Thoracic aorta (tissue), 2 donors: ENCODE measurements at places on chromosomes 13 and 19. TPM values are rescaled to one million over a fixed set of nuclear protein-coding genes. Genes with fewer than 3 reads are reported as not detected.

Gene DCAF15
- 31.4 TPM for total RNA-seq

Gene ZNF331
- total RNA-seq = 38.7 TPM

Gene PDX1
- 0.28 TPM for total RNA-seq

Gene ZNF221
- 11.9 TPM for total RNA-seq

Gene DIAPH3
- total RNA-seq = 8.0 TPM

Gene ITGBL1
- 179 TPM for total RNA-seq

Gene ZNF99
- 0.41 TPM for total RNA-seq

DNA sequence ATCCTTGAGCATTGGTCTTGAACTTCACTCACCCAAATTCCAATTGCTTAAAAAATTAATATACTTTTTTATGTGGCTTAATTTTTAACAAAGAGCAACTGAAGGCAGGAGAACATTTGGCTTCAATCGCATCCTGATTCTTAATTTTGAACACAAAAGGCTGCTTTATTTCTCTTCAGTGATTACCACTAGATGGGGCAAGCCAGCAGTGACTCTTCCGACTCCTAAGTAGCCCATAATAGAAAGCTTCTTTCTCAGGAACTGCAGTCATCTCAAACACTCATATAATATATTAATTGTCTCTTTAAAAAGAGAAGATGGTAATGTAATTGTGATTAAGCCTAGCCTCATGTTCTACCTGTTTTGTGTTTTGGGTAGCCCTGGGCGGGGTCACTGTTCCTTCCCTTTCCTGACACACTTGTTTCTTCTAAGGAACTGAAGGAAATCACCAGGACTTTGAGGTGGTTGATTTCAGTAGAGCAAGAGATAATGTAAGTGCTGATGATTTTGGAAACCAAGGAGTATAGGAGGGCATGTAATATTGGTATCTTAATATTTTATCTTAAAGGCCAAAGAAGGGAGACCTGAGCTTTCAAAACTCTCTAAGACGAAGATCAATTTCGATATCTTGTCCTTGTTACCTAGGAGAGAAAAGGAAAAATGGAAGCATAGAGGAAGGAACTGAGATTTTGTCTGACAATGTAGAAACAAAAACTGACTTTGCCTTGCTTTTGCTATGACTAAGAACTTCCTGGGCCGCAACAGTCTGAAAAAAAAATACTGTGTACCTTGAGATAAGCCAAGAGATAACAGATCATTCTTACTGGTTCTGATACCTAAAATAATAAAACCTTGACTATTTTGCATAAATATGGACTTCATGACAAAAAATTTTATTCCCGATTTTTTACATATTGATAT, 73.1 kb downstream of the TNFSF13B start:
- H3K4me1 ChIP-seq = no peaks in the 10 kb centered on the region
- no peaks in the 10 kb centered on the region for H3K27me3 ChIP-seq
- no peak overlapping the region for H3K4me3 ChIP-seq
- H3K36me3 ChIP-seq = no peaks in the 10 kb centered on the region
- H3K27ac ChIP-seq = no peak overlapping the region

GRCh38 chr13:113220141-113220598, 10.8 kb downstream of the CUL4A start:
- no peak for DNase-seq
- no peaks in the 10 kb centered on the region for H3K27me3 ChIP-seq
- no peak overlapping the region for H3K27ac ChIP-seq
- H3K36me3 ChIP-seq = peaks cover 14% of the 10 kb centered on the region
- H3K4me1 ChIP-seq = peaks cover 7% of the 10 kb centered on the region

GRCh38 chr19:2053601-2054389, 2.8 kb upstream of the MKNK2 start:
- no peak overlapping the region for H3K27ac ChIP-seq
- H3K36me3 ChIP-seq = no peaks in the 10 kb centered on the region
- no peaks in the 10 kb centered on the region for H3K27me3 ChIP-seq
- no peak overlapping the region for H3K4me3 ChIP-seq
- no peak for DNase-seq

- no peak overlapping the region for H3K27ac ChIP-seq
- H3K36me3 ChIP-seq = no peaks in the 10 kb centered on the region
- DNase-seq = no peak
- no peak overlapping the region for H3K4me3 ChIP-seq
Measured at GRCh38 chr13:103157016-103157415, 90.8 kb upstream of the SLC10A2 start.

DNA sequence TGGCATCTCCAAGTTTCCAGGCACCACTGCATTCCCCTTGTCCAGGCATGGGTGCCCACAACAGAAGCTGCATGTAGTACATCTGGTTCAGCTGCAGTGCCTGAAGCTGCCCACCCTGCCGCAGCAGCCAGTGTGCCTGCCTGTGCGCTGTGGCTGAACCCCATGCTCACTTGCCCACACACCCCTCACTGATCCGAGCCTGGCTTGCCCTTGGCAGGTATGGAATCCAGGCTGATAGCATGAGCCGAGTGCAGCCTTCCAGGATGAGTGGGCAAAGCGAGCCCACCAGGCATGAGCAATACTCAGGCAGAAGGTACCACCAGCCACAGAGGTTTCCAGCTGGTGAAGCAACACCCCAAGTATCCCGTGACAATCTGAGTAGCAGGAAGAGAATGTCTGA, 280.3 kb upstream of the KLF12 start:
- DNase-seq = no peak
- no peaks in the 10 kb centered on the region for H3K27me3 ChIP-seq
- H3K4me3 ChIP-seq = no peak overlapping the region
- peaks cover 8% of the 10 kb centered on the region for H3K4me1 ChIP-seq
- H3K27ac ChIP-seq = no peak overlapping the region

DNA sequence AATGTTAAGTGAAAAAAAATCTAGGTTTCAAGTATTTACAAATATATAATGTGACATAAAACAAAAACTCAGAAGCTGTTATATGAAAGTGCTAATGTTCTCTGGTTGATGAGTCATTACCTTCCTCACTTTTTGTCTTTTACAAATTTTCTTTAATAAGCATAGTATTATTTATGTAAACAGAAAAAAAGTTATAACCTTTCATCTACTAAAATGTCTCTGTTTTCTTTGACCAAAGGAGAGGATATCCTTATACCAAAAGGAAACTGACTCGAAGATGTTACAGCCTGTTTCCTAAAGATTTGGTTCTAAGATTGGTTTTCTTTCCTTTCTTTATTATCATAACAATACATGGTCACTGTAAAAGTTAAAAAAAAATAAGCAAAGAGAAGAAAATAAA, 38.0 kb downstream of the RCBTB2 start:
- H3K27me3 ChIP-seq = no peaks in the 10 kb centered on the region
- DNase-seq = no peak
- no peak overlapping the region for H3K27ac ChIP-seq

- no peaks in the 10 kb centered on the region for H3K4me1 ChIP-seq
- H3K36me3 ChIP-seq = no peaks in the 10 kb centered on the region
- no peak for DNase-seq
- H3K27me3 ChIP-seq = no peaks in the 10 kb centered on the region
- no peak overlapping the region for H3K27ac ChIP-seq
Measured at GRCh38 chr13:52838433-52839107, 9.9 kb downstream of the PCDH8 start.

DNA sequence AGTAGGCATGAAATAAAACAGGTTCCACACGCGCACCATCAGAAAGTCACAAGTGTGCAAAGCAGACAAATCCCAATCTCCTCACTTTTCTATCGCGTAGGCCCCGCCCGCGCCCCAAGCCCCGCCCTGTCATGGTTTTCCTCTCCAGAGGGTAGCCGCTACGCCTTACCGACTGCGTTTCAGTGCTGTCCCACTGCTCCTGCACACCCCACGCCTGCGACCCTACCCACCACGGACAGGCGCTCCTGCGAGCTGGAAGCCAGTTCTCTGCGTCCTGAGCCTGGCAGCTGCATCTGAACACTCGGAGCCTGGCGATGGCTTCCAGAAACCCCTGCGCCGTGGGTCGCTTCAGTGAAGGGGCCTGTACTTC, 379 bp upstream of the ZNF470 start:
- H3K4me3 ChIP-seq = peak overlapping the region; percentile 85
- H3K27ac ChIP-seq = peak overlapping the region; percentile 80
- H3K4me1 ChIP-seq = peaks cover 15% of the 10 kb centered on the region

DNA sequence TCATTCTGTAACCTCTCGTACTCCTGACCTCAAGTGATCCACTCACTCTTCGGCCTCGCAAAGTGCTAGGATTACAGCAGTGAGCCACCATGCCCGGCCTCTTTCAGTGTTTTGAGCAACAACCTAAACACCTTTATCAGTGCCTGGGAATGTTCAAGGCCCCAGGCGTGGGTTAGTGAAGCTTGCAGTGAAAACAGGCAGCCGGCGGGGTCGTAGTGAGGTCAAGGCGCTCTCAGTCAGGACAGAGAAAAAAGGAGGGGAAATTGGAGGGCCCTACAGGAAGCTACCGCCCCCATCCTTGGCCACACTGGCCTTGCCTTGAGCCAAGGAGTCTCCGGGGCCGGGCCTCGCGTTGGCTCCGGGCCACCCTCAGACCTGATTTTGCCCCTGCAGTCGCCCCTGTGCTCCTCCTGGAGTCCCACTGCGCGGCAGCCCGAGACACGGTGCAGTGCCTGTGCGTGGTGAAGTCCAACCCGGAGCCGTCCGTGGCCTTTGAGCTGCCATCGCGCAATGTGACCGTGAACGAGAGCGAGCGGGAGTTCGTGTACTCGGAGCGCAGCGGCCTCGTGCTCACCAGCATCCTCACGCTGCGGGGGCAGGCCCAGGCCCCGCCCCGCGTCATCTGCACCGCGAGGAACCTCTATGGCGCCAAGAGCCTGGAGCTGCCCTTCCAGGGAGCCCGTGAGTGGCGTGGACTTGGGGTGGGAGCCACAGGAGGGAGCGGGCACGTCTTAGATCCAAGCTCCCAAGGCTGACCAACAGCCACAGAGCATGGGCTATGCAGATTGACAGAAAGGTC, 17.7 kb downstream of the MAG start:
- H3K4me1 ChIP-seq = no peaks in the 10 kb centered on the region
- H3K27me3 ChIP-seq = no peaks in the 10 kb centered on the region
- no peaks in the 10 kb centered on the region for H3K36me3 ChIP-seq
- no peak overlapping the region for H3K27ac ChIP-seq
- H3K4me3 ChIP-seq = no peak overlapping the region
- no peak for DNase-seq

- peaks cover 9% of the 10 kb centered on the region for H3K4me1 ChIP-seq
- DNase-seq = no peak
- H3K4me3 ChIP-seq = no peak overlapping the region
- H3K27ac ChIP-seq = no peak overlapping the region
- H3K27me3 ChIP-seq = no peaks in the 10 kb centered on the region
- no peaks in the 10 kb centered on the region for H3K36me3 ChIP-seq
Measured at GRCh38 chr13:75766636-75767035, 130.5 kb downstream of the LMO7 start.

GRCh38 chr13:33274264-33274663, 11.3 kb downstream of the STARD13 start:
- peaks cover 74% of the 10 kb centered on the region for H3K4me1 ChIP-seq
- no peak overlapping the region for H3K4me3 ChIP-seq
- no peaks in the 10 kb centered on the region for H3K27me3 ChIP-seq

DNA sequence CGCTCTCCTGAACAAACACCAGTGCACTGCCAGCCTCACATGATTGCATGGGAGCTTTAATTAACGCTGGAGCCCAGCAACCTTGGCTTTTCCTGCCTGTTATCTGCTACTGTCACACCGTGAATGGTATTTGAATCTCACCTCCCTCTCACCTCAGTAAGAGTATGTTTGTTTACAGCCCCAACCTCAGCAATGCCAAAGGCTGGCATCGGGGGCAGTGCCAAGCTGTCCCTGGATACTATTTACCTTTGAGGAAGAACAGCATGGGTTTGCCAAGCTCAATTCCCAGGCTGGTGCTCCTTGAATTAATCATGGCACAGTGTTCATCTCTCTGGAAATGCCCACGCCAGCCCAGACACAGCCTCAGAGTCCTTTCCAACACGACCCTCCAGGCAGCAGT, 57.2 kb upstream of the SERPINE3 start:
- no peak overlapping the region for H3K4me3 ChIP-seq
- no peaks in the 10 kb centered on the region for H3K4me1 ChIP-seq
- H3K36me3 ChIP-seq = peaks cover 4% of the 10 kb centered on the region
- no peak for DNase-seq
- H3K27me3 ChIP-seq = no peaks in the 10 kb centered on the region

DNA sequence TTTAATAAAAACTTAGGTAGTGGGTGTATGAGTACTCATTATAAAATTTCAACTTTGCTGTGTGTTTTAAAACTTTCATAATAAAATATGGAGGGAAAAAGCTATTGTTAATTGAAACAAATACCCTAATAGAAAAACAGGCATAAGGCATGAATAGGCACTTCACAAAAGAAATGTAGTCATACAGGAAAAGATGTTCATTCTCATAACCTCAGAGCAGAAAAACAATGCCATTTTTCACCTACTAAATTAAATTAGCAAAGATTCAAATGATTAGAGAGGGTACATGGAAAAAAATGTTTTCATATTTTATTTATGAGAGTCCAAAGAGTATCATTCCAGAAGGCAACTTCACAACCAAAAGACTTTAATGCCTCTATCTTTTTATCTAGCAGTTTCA, 20.6 kb upstream of the ELF1 start:
- no peak overlapping the region for H3K4me3 ChIP-seq
- peaks cover 8% of the 10 kb centered on the region for H3K4me1 ChIP-seq
- no peak for DNase-seq
- no peak overlapping the region for H3K27ac ChIP-seq

DNA sequence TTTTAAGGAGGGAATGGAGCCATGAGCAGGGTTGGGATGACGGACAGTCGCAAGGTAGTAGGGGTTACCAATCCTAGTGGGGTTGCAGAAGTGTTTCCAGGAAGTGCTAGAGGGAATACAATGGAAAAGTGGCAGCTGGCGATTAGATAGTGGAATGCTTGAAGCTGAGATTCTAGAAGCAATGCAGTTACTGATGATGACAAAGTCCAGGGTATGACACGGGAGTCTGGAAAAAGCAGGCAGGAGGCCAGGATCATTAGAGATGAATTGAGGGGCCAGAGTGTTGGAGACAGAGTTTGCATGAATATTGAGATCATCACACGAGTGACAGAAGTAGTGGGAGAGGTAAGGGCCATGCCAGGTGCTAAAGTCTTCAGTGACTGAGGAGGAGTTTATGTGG, 17.3 kb upstream of the KL start:
- no peaks in the 10 kb centered on the region for H3K27me3 ChIP-seq
- H3K27ac ChIP-seq = no peak overlapping the region
- no peak for DNase-seq
- no peaks in the 10 kb centered on the region for H3K36me3 ChIP-seq

GRCh38 chr13:98658131-98658530, 81.2 kb upstream of the STK24 start:
- H3K36me3 ChIP-seq = no peaks in the 10 kb centered on the region
- H3K4me1 ChIP-seq = no peaks in the 10 kb centered on the region
- DNase-seq = no peak
- no peak overlapping the region for H3K4me3 ChIP-seq
- no peaks in the 10 kb centered on the region for H3K27me3 ChIP-seq

GRCh38 chr13:50918567-50918966, 9.0 kb downstream of the RNASEH2B start:
- H3K4me3 ChIP-seq = no peak overlapping the region
- peaks cover 19% of the 10 kb centered on the region for H3K4me1 ChIP-seq
- H3K36me3 ChIP-seq = no peaks in the 10 kb centered on the region

DNA sequence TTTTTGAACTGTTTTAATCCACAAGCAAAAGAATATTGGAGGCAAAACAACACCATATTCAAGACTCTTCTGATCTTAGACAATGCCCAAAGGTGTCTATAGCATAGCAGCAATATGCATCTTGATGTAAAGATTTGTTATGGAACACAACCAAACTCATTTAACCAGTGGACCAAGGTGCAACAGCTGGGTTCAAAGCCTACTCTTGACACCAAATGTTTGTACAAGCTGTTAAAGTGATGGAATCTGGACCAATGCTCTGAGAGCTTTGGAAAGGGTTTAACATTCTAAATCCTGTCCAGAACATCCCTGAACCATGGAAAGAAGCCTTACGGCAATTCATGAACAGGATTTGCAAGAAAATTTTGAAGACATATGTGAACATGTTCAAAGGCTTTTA, 520.0 kb downstream of the GPC6 start:
- H3K4me1 ChIP-seq = peaks cover 3% of the 10 kb centered on the region
- H3K27me3 ChIP-seq = no peaks in the 10 kb centered on the region
- DNase-seq = no peak
- H3K4me3 ChIP-seq = no peak overlapping the region
